ENCODE measurements at places on chromosomes 1 and 21.

- DNase-seq: no peak
These were observed 133.3 kb upstream of the GPR52 start for GRCh38 chr1:174314433-174314832.

- no peak for DNase-seq
These were observed 54.3 kb upstream of the SERBP1 start for GRCh38 chr1:67484492-67484891.

GRCh38 chr1:28326515-28326914, 2.3 kb upstream of the MED18 start:
- DNase-seq: no peak

DNA sequence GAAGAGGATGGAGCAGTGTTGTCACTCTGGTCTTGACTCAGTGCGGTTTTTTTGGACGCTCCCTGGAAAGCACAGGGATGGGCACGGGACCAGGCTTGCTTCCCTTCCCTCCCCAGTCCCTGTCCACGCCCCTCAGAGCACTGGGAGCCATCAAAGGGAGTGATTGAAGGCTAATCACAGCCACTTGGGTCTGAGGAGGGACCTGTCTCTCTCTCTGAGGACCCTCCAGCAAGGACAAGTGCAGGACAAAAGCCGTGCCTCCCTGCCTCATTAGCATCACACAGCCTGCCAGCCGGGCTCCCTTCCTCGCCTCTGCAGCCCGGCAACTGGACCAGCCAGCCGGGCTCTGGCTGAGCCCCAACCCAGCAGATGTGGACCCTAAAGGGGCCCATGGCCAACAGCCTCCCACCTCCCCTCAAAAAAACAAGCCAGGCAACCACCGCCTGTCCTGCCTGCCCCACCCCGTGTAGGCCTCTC, 18.6 kb upstream of the PDZK1IP1 start:
- DNase-seq: no peak

- no peak for DNase-seq
These were observed 20.9 kb upstream of the DYNLT5 start for GRCh38 chr1:66731170-66731865.

GRCh38 chr1:236779312-236779711, 15.8 kb upstream of the MTR start:
- no peak for DNase-seq

DNA sequence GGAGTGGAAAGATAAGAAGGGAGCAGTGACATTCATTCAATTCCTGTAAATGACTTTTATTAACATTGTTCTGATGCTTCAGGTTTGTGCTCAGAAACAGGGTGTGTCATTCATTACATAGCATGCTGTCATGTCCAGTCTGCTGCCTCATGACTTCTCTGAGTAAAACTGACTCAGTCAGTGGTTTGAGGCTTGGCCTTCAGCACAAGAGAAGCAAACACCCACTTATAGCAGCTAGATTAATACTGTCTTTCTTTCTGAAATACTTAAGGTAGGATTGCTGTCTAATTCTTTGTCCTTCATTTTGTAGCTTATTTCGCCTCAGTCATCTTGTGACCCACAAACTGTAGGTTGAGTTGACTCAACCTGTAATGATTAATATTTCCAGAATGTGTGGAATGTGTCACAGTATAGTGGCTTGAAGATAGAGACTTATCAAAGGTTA, 32.9 kb downstream of the RASAL2 start:
- no peak for DNase-seq

DNA sequence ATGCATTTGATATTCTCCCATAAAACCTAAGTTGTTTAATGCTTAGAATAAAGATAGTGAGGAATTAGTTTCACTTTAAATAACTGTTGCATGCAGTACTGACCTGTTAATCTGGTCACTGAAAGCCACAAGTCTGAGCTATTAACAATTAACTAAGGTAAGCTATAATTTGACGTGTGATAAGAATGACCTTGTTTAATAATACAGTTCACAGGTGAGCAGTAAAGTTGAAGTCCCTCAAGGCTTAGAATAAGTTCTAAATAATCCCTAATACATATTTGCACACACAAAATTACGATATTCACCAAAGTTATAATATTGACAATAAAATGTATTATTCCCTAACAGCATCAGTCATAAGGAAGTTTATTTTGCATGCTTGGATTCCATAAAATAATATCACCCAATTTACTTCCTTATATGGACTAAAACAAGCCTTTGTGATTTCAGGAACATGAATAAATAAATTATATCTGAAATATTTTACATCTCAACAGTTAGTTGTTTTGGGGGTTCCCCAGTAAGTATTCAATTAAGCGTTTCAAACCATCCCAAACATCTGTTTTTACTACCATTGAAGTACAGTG, 70.6 kb upstream of the CHRM3 start:
- DNase-seq: no peak

DNA sequence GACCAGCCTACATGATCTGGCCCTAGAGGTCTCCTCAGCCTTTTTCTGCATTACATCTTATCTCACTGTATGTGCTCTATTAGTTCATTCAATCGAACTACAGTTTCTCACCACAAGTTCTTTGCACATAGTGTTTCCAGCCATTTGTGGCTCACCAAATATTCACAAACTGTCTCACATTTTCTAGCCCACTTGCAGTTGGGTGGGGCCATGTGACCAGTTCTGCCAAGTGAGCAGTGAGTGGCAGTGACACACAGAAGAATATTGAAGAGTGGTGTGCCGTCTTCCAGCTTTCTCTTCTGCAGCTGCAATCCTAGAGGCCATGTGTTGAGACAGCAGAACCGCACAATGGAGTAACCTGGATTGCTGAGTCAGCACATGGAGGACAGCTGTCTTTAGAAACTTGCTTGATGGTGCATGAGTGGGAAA, 103.2 kb upstream of the ZNF644 start:
- peak; percentile 67 for DNase-seq

GRCh38 chr1:185041742-185042141, 3.6 kb upstream of the RNF2 start:
- no peak for DNase-seq

GRCh38 chr1:88655685-88656299, 28.3 kb upstream of the PKN2 start:
- no peak for DNase-seq

GRCh38 chr21:36030581-36031189, 29.6 kb downstream of the SETD4 start:
- DNase-seq: no peak

GRCh38 chr1:111706921-111707320, 32.3 kb downstream of the INKA2 start:
- no peak for DNase-seq

DNA sequence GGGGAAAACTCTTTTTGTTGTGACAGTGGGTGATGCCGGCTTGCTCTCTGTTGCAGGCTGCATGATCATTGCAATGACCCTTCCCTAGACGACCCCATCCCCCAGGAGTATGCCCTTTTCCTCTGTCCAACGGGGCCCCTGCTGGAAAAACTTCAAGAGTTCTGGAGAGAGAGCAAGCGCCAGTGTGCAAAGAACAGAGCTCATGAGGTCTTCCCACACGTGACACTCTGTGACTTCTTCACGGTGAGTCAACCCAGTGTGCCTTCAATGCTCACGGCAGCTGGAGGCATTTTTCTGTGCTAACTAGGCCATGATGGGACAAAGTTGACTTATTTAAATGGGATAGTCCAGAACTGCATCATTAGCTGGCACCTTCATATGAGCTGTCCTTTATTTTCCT, 5.7 kb downstream of the UBASH3A start:
- no peak for DNase-seq

- DNase-seq: no peak
These were observed 135.3 kb upstream of the KCNK1 start for GRCh38 chr1:233478611-233479010.

GRCh38 chr21:15001857-15002606, 62.8 kb downstream of the NRIP1 start:
- no peak for DNase-seq

- DNase-seq: no peak
These were observed 30.6 kb downstream of the CDKN2C start for GRCh38 chr1:51000651-51001050.

GRCh38 chr1:173224949-173225348, 17.8 kb upstream of the TNFSF4 start:
- no peak for DNase-seq

DNA sequence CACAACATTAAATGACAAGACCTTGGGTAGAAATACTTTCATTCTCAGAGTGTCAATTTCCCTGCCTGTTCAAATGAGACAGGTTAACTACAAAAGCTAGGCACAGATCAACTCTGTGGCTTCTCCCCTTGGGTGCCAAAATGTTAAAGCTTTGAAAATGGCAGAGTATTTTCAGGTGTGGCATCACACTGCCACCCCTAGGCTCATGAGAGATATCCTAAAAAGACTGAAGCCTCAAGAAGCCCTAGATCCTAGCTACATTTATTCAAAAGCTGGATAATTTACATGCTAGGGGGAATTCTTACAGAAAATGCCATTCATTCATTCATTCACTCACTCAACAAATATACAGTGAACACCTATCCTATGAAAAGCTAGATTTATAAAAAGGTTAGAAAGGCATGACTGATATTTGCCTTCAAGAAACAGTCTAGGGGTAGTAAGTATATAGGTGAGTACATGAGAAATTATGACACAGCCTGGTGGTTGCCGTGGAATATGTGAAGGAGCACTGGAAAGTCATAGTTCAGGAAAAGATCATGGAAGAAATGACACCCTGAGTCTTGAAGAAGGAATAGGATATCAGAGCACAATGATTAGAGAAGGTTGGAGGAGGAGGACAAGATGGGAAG, 15.9 kb upstream of the RAB4A start:
- peak; percentile 33 for DNase-seq

DNA sequence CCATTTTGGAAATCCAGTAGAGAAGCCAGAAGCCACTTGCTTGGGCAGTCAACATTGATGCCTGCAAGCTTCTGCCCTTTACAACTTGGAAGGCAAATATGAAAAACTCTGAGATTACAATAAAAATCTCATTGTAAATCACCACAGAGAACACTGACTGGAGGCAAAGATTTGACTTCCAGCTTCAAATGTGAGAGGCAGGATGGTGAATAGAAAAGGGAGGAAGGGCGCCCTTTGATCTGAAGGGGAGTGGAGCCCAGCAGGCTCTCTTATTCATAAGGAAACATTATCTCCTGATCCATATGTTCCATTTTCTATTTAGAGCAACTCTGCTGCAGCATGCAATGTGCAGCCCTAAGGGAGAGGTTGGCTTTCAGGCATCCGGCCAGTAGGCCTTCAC, 348.3 kb downstream of the AJAP1 start:
- DNase-seq: no peak

GRCh38 chr1:27374362-27375086, at the start of gene FCN3:
Gene FCN3 (minus strand): TSS chr1:27374824. CDS start chr1:27374818, 6 bp downstream.
- DNase-seq: no peak

- no peak for DNase-seq
These were observed 35.3 kb upstream of the DMRTA2 start for GRCh38 chr1:50458507-50458906.

DNA sequence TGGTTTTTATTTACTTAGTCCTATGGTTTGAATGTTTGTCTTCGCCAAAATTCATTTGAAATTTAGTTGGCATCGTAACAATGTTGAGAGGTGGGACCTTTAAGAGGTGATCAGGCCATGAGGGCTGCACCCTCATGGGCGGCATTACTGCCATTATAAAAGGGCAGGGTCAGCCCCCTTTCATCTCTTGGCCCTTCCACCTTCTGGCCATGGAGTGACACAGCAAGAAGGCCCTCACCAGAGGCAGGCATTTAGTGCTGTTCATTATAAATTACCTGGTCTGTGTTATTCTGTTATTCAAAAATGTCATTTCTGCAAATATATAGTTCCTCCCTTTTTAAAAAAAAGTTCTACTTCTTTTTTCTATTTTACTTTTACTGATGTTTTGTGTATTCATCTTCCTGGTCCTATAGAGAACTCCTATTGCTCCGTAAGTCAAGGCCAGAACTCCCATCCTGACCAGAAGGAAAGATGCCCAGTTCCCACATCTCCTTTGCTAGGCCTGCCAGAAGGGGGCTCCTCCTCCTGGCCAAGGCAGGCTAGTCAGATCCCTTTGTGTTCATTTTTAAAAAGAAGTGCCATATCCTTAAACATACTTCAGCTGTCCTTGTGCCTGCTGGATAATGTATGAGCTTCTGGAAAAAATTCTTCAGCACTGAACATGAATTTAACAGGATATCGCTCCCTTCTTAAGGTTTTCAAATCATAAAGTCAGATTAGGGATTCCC, 10.0 kb upstream of the LBR start:
- no peak for DNase-seq

DNA sequence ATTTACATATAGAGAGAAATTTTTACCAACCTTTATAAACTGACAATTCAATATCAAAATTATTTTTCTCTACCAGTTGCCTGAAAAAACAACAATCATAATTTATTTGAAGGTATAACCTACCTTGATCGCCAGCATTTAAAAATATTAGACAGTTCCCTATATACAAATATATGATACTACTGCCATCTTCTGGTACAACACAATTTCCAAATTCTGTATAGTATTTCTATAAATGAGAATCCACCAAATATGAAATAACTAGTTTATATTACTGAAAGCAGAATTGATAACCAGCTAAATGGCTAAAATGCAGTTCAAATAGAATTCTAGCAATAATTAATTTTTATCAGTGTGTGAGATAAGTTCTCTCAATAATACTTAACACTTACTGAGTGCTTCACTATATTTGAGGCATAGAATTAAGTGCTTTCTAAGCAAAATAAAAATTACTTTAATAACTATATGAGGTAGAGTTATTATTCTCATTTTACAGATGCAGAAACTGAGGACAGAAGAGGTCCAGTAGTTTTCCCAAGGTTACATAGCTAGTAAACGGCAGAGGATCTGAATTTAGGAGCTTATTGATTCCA, 75.6 kb downstream of the PIGK start:
- no peak for DNase-seq

DNA sequence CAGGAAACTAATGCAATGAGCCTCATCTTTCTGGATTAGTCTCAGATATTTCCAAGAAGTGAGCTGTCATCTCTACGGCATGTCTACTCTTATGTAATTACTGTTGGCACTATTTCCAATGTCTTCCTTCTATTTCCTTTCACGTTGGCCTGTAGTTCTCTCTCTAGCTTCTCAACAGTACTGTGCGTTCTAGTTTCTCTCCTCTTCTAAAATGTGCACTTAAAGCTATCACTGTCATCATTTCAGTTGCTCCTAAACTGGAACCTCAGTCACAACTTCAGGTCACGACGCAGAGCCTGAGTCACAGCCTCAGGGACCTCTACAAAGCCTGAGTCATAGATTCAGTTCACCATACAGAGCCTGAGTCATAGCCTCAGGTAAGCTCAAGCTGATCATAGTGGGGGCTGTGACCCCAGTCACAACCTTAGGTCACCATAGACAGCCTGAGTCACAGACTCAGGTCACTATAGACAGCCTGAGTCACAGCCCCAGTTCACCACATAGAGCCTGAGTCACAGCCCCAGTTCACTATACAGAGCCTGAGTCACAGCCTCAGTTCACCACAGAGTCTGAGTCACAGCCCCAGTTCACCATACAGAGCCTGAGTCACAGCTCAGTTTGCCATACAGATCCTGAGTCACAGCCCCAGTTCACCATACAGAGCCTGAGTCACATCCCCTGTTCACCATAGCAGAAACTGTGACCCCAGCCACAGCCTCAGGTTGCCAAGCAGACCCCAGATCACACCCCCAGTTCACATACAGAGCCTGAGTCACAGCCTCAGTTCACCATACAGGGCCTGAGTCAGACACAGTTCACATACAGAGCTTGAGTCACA, 13.0 kb downstream of the WNT9A start:
- peak; percentile 83 for DNase-seq
